ENCODE measurements at places on chromosomes 3 and 15.

- no peak for DNase-seq
Measured at GRCh38 chr15:25795712-25796111, 67.4 kb downstream of the ATP10A start.

GRCh38 chr15:40594429-40594836, 384 bp downstream of the KNL1 start:
- DNase-seq = peak; percentile 65

GRCh38 chr15:80581976-80582375, 113.1 kb upstream of the ABHD17C start:
- DNase-seq = no peak

DNA sequence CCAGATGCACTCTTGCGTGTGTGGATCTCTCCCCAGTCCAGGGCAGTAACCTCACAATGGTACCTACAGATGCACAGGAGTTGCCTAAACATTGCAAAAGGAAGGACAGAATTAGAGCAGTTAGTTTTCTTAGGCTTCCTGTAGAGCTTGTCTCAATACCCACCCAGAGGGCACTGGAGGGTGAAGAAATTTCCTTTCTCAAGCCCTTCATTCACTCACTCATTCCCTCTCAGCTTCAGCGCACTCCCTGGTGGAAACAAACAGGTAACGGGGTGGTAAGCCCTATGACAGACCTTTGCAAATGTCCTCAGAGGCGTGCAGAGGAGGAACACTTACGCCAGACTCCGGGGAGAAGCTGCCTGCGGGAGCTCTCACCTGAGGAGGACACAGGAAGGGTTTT, 267.4 kb upstream of the HES1 start:
- no peak for DNase-seq

- peak; percentile 76 for DNase-seq
Measured at GRCh38 chr15:68421798-68422402, 10.1 kb downstream of the ITGA11 start.

- no peak for DNase-seq
Measured at GRCh38 chr3:9800529-9800928, 7.6 kb downstream of the ARPC4 start.

GRCh38 chr3:144557515-144557914, 585.9 kb downstream of the DIPK2A start:
- no peak for DNase-seq

- DNase-seq = peak; percentile 36
Measured at GRCh38 chr3:122484985-122485384, 29.8 kb downstream of the KPNA1 start.

GRCh38 chr3:101966226-101966625, 116.9 kb downstream of the NFKBIZ start:
- no peak for DNase-seq

GRCh38 chr3:14480207-14481017, 59.7 kb downstream of the GRIP2 start:
- peak; percentile 50 for DNase-seq

- no peak for DNase-seq
Measured at GRCh38 chr3:52269776-52270175, 8.7 kb downstream of the WDR82 start.

GRCh38 chr15:43220991-43221403, at the start of gene EPB42:
TSS of gene EPB42 (minus strand) at chr15:43221018. CDS start at chr15:43220825, 193 bp downstream.
- DNase-seq = no peak
